CD4-positive, alpha-beta T cell treated with Interleukin-6 at 100 ng/mL for 8 hours (primary cell): ENCODE measurements at places on chromosomes 3 and 15.

GRCh38 chr3:131591394-131592014, 88.7 kb upstream of the MRPL3 start:
- DNase-seq: no peak

DNA sequence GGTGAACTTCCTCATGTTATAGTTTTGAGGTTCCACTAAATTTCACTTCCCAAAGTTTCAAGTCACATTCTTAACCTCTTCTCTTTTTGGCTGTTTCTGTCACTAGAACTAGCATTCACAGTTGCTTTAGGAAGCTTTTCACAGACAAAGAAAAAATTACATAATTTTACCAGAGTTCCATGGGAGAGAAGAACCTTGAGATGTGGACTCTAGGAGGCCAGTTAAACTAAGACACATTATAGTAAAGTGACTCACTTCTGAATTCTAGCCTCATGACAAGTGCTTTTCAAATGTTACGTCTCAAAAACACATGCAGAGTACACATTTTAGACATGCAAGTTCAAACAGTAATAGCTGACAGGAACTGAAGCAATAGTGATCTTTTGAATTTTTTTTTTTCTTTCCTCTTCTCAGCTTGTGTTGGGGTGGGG, 39.9 kb upstream of the LRTM1 start:
- no peak for DNase-seq

DNA sequence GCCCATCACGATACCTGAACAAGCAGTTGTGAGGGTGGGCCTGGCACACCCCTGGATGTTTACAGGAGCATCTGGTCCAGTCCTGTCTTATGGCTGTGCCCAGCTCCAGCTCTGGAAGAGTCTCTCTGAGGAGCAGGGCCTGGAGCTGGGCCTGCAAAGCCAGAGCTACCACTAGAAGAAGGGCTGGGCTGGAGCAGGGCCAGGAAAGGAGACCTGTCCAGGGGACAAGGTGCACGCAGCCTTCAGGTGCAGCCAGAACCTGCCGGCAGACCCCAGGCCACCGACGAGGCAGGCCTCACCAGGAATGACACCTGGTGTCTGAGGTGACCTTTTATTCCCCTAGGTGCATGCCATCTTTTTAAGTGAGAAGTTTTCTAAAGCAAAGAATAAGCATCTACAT, 8.4 kb upstream of the BCL2L10 start:
- no peak for DNase-seq

DNA sequence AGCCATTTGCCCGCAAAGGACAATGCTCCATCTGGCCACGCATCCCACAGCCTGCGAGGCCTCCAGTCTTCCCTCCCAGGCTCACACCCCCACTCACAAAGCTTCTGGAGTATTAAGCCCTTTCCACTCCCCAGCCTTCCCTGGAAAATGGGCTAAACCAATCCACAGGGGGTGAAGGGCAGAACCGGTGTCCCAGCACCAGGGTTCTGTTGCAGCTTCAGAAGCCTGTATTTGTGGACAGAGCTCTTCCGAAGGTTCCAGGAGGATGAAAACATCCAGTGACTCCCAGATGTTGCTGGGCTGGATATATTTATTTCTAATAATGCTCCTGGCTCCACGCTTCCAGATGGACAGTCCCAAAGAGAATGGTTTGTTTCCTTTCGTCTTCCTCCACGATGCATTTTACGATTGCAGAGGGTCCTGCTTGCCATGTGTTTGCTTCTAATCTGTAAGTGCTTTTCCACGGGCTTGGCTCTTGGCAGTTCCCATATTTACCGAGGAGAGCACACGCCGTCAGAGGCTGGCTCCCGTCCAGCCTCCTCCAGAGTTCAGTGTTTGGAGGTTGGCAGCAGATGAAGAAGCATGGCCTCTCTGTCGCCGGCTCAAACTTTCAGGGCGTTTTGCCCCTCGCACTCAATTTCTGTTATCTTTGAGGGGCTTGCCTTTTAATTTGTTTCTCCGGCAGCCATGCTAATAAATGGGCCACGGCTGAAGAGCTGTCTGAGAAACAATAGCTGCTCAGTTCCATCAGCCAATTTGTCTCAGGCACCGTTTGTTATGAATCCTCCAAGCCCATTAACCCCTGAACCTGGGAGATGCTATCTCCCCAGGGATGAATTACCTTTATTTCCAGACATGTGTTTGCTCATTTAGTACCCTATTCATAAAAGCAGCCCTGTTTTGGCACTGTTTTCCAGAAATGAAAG, 367.9 kb upstream of the PROK2 start:
- no peak for DNase-seq

DNA sequence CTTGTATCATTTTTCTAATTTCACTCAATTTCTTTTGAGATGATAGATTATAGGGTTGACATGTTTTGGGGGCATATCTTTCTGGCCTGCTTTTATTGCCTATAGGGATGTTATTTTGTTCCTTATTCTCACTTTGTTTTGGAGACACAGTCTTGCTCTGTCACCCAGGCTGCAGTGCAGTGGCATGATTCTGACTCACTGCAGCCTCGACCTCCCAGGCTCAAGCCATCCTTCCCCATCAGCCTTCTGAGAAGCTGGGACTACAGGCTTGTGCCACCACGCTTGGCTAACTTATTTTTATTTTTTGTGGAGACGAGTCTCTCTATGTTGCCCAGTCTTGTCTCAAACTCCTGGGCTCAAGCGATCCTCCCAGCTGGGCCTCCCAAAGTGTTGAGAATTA, 72.8 kb upstream of the FAN1 start:
- DNase-seq: no peak

GRCh38 chr3:10400050-10400748, 79.3 kb upstream of the SEC13 start:
- DNase-seq: no peak

- DNase-seq: no peak
Observed at GRCh38 chr3:14231998-14232501, 53.4 kb downstream of the LSM3 start.

- DNase-seq: no peak
Observed at GRCh38 chr3:12224181-12225147, 64.4 kb upstream of the PPARG start.

- DNase-seq: no peak
Observed at GRCh38 chr3:184234224-184234623, 4.8 kb downstream of the VWA5B2 start.

DNA sequence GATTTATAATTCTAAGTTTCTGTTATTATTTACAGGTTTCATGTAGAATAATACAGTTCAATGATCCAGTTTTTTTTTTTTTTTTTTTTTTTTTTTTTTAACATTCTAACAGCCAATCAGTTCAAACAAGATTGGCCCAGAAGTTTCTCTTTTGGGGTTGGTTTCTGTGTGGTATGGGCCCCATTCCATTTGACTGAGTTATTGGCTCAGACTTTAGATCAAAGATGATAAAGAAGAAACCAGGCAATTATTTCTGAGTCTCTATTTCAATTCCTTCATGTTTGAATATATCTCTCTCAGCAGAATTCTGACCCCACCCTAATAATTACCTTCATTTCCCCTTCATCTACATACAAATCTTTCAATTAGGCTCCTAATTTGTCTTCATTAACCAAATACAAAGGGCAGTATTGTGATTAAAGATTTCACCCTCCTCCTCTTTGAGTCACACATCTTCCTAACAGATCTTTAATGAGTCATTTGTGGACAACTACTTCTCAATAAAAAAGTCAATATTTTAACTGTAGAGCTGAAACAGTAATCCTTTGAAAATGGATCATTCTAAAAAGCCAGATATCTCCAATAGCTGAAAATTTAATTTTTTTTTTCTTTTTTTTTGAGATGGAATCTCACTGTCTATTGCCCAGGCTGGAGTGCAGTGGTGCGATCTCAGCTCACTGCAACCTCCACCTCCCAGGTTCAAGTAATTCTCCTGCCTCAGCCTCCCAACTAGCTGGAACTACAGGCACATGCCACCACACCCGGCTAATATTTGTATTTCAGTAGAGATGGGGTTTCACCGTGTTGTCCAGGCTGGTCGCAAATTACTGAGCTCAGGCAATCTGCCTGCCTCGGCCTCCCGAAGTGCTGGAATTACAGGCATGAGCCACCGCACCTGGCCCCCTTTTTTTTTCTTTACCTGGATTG, 878.8 kb downstream of the NAALADL2 start:
- no peak for DNase-seq

GRCh38 chr3:126827121-126827520, 123.1 kb downstream of the CHCHD6 start:
- no peak for DNase-seq

GRCh38 chr3:29283231-29284119, 2.6 kb downstream of the RBMS3 start:
- no peak for DNase-seq

GRCh38 chr3:168933614-168934013, 729.9 kb downstream of the MECOM start:
- no peak for DNase-seq

- no peak for DNase-seq
Observed at GRCh38 chr3:116285781-116286421, 159.4 kb downstream of the LSAMP start.

- DNase-seq: no peak
Observed at GRCh38 chr3:148697306-148698189, at the start of gene AGTR1. Gene AGTR1 (plus strand): TSS chr3:148697903. CDS start chr3:148741036, 43,133 bp downstream.

DNA sequence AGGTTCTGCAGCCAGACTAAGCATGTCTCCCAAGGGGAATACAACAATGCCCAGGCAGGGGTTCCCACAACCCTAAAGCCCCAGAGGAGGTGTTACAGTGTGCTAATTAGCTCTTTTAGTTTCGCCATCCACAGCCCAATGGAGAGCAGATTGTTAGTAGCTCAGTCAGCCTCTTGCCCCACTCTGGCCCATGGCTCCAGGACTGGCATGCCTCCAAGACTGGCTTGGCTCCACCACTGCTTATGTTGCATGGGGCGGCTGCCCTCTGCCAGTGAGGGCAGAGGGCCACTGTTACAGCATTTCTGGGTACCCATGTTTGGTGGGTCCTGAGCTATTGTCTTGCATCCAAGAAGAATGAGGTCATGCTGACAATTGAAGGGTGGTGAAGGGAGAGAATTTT, 231.1 kb upstream of the MDFIC2 start:
- DNase-seq: no peak

- DNase-seq: no peak
Observed at GRCh38 chr3:17846466-17846865, 104.0 kb upstream of the TBC1D5 start.

- DNase-seq: no peak
Observed at GRCh38 chr3:45321607-45322391, 66.6 kb upstream of the LARS2 start.

GRCh38 chr3:181610083-181610972, 101.4 kb upstream of the SOX2 start:
- no peak for DNase-seq

DNA sequence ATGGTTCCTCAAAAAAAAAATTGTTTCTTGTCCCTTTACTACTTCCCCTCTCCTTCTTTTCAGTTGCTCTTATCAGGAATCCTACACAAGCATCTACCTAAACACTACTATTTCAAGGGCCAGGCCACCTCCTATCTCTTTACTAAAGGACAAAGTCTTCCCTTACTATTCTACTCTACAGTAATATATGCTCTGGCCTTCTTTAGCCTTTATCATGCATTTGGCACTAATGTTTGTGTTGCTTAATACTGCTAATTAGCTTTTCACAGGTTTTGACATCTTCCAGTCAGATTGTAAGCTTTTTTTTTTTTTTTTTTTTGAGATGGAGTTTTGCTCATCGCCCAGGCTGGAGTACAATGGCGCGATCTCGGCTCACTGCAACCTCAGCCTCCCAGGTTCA, 5.3 kb downstream of the CEP19 start:
- no peak for DNase-seq

GRCh38 chr3:117798221-117798620, 1088.6 kb downstream of the TUSC7 start:
- DNase-seq: no peak

- no peak for DNase-seq
Observed at GRCh38 chr3:62159709-62160092, 213.6 kb downstream of the FEZF2 start.

DNA sequence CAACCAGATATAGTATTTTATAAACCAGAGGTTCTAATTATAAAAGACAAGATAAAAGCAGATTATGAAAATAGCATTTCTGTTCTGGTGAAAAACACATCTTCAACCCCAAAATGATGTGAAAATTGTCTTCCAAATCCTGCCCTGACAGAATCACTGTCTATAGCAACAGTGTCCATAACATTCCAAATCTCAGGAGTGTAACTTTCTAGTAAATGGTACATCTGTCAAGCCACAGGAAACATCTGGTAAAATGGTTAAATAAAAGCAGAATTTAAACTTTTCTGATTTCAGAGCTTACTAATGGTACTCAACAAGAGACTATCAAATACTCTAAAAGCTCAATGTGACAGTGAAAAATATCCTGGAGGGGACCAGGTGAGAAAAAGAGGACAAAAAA, 60.5 kb downstream of the VGLL4 start:
- DNase-seq: no peak

DNA sequence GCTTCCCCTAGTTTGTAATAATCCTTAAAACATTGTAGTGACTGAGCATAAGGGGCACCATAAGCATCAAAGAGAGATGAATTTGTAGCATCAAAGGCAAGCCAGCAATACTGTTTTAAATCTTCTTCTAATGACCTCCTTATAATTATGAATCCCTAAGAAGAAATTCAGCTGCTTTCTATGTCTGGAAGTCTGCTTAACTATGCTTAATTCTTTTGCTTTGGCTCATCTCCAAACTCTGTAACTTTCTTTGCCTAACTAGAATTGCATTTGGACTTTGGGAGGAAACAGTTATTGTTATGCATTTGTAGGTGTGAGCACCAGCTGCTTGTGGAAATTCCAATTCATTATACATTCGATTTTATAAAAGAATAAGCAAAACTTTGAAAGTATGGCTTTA, 117.7 kb upstream of the SPATA16 start:
- no peak for DNase-seq

DNA sequence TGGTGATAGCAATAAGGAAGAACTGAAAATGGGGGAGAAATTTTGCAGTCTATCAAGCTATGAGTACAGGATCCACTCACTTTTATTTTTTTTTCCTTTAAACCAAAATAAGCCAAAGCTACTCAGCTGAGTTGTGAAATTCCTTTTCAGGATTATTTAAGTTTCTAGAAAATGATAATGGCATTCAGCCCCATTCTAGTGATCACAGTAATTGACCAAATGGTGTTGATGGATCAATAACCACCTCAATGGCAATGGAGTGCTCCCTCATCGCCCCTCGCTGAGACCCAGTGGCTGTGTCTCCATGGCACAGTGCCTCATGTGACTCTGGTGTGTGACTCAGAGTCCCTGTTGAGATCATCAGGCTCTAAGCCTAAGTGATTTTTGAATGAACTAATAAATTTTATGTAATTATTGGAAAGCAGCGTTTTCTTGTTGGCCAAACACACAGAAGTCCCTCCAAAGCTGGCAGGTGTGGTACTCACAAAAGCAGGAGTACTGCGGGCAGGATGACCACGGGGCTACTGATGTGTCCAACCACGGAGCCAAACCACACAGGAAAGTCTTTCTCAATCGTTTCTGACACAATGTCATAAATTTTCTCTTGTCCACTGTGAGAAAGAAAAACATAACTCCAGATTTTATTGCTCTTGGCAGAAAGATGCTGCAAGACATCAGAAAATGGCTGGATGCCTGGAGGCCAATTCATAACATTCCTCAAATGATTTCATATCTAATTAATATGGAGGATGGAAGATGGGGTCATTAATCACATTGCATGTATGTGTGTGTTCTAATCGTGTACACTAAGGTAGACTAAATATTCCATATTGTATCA, 14.4 kb upstream of the STARD5 start:
- DNase-seq: no peak
